ENCODE measurements at places on chromosomes 1 and 21.

DNA sequence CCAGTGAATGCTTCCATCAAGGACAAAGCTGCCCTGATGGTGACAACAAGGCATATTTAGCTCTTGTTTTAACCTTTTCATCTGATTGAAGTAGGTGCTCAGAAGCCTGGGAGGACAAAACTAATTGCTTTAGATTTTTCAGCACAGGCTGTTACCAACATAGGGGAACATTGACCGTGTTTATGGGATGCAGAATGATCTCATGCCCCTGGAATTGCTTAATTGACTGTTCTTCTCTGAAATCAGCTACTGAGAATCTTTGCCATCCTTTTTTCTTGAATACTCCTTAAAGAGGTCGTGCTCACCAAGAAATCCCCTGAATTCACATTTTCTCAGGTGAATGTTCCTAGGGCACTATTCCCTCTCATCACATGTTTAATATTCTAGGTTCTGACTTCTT lies 95.9 kb upstream of the CCDC190 start:
- DNase-seq: no peak

GRCh38 chr1:204102029-204102611 lies 29.2 kb downstream of the SOX13 start:
- no peak for DNase-seq

DNA sequence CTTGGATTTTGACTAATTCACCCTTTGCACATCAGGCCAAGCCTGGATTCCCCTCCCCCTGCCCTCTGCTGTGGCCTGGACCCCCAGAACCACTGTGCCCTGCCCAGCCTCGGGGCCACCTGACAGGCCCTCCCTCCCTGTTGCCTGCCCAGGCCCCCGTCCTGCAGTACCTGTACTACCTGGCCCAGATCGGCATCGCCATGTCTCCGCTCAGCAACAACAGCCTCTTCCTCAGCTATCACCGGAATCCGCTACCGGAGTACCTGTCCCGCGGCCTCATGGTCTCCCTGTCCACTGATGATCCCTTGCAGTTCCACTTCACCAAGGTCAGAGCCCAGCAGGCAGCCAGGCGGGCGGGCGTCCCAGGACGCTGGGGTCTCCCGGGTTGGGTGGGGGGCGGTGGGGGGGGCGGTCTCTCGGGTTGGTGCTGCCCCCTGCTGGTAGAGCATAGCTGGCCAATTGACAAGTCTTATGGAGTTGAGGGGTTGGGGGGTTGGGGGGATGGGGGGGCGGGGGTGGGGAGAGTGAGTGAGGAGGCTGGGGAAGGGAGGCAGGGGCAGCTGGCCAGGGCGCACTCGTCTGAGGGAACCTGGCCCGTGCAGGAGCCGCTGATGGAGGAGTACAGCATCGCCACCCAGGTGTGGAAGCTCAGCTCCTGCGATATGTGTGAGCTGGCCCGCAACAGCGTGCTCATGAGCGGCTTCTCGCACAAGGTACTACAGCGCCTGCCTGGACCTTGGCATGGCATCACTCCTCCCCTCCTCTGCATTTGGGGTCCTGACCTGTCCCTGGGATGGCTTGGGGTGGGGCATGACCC lies 10.7 kb downstream of the AMPD2 start:
- no peak for DNase-seq

GRCh38 chr1:177185209-177185608 lies 14.5 kb downstream of the BRINP2 start:
- no peak for DNase-seq

- DNase-seq: no peak
These were observed 1.2 kb upstream of the NMNAT2 start for GRCh38 chr1:183419399-183419798.

GRCh38 chr1:236945002-236945401 lies 59.2 kb downstream of the MT1HL1 start:
- no peak for DNase-seq

DNA sequence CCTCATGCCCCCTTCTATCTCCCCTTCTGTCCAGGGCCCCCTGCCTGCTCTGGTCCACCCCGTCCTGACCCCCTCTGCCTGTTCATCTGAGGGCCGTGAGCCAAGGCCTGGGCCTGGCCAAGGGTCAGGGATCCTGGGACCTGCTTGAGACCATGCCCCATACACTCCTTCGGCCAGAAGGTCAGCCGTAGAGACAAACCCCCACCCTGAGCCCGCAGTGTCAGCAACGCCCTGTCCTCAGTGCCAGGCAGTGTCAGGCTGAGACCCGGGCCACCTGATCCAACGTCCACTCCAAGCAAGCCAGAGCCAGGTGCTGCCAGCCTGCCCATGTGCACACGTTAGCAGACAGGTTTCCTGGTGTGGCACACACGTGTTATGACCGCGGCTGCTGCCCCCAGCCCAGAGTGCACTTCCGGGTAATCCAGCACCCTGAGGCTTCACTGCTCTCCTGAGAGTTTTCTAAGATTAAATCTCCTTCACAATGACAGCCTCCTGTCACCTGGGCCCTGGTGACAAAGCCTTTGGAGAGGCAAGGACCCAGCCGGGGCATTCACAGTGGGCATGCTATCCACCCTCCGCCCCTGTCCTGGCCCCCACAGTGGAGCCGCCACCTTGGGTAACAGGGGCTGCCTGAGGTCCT lies 10.1 kb upstream of the SAMD11 start:
- no peak for DNase-seq

DNA sequence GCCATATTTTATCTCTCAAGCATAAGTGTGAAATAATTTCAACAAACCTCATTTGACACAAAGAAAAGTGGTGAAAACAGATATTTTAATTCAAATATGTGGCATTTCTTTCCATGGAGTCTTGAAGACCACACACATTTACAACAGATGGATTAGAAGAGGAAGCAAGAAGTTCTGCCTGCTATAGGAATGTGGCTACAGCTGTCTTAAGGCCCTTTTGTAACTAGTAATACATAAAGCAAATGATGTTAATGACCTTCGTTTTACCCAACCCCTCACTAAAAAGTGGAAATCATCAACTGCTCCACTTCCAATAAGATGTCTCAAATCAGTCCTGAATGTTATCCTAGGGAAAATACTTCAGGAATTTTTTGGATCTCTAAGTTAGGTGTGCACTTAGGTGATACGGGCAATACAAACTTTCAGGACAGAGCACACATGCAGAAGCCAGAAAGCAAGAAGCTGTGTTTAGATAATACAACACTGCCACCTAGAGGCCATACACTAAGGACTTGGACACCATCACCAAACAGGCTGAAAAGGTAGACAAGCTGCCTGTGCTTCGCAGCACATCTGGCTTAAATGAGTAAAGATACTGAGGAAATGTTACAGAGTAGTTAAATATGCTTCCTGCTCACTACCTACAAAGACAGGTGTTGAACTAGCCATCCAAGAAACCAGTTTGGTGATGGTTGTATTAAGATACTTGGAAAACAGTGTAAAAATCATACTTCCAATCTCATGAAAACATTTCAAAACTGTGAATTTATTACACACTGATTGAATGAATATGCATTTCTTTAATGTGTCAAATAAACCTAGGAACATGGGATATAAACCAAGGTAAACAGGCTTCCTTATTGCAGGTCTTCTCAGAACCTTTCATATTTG lies 24.4 kb downstream of the RRAGC start:
- DNase-seq: no peak

- no peak for DNase-seq
These were observed 12.3 kb upstream of the PHC2 start for GRCh38 chr1:33443080-33443704.

- no peak for DNase-seq
These were observed 100.5 kb downstream of the GIPC2 start for GRCh38 chr1:78146205-78146771.

GRCh38 chr1:54347955-54348699 lies 58.1 kb downstream of the SSBP3 start:
- no peak for DNase-seq

GRCh38 chr1:165875171-165875570 lies 47.8 kb downstream of the UCK2 start:
- no peak for DNase-seq

GRCh38 chr1:229217716-229218115 lies 53.2 kb upstream of the RAB4A start:
- no peak for DNase-seq

DNA sequence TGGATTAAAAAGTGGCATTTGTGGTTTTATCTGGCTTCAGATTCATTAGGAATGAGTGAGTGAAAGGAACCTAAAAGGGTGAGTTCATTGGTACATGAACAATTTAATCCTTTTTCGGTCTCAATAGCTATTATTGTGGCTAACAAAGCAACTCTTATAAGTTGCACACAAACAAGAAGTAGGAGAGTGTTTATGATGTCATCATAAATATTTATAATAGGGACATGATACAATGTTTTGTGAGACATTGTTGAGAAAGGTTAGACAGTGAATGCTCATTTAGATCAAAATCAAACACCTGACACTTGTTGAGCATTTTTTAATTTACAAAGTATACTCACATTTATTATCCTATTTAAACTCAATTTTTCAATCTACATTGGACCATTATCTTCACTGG lies 363.4 kb downstream of the PDE4B start:
- no peak for DNase-seq

- DNase-seq: no peak
These were observed 38.2 kb upstream of the CSF3R start for GRCh38 chr1:36520771-36521420.

DNA sequence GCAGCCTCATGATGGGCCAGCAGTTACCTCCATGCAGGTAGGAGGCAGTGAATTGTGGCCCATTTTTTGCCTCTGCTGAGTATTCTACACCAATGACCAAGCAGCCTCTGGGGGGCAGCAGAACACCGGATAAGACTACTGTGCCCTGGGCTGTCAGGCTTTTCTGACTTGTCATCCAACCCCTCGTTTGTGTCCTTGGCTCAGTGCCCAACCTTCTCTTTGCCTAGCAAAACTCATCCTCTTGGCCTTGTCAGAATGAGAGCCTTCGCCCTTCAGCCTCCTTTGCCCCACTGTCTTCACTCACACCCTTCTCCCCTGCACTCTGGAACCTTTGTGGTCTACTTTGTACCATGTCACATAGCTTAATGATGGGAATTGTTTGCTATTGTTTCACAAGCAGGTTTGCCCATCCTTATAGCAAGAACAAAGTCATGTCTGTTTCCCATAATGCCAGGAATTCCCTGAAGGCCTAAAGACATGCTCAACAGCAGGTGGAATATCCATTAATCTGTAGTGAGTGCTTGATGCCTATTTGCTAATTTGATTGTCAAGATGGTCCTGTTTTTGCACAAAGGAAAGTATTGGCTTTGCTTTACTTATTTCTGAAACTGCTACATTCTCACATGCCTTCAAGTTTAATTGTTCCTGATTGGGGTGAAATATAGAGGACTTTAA lies 255.9 kb downstream of the HHAT start:
- DNase-seq: peak; percentile 32

GRCh38 chr1:93675931-93676330 lies 5.7 kb downstream of the BCAR3 start:
- DNase-seq: no peak

DNA sequence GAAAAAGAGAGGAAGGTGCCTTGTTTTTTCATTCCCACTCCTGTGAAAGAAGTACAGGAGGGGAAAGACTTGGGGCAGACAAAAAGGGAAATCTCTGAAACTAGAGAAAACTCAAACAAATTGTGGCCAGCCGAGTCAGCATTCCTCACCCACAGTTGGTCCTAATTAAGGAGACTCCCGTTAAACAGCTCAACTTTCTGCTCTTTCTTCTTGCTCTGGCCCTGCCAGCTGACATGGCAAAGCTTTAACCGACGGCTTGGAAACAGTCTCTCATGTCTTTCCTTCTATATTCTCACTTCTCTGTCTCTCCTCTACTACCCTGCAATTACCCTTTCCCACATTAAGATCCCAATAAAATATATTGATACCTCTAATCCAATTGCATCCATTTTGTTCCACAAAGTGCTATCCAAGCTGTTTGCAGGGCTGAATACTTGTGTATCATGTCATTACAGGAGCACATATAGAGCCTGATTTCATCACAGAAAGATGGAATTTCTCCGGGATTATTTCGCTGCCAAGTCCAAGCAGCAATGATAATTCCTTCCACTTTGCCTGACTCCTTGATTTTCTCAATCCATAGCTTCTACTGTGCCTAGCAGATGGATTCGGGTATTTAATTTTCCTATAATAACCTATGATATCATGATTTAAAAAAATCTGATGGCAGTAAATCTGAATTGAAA lies 65.4 kb upstream of the IPO9 start:
- no peak for DNase-seq

- DNase-seq: no peak
These were observed 31.0 kb upstream of the EFCAB14 start for GRCh38 chr1:46749921-46750404.

- no peak for DNase-seq
These were observed 35.9 kb downstream of the SLC30A1 start for GRCh38 chr1:211543025-211543424.

- no peak for DNase-seq
These were observed 10.7 kb downstream of the NRIP1 start for GRCh38 chr21:15054089-15054488.

- no peak for DNase-seq
These were observed 33.8 kb upstream of the IL20 start for GRCh38 chr1:206831650-206832049.

GRCh38 chr1:74593887-74594866 lies 79.4 kb downstream of the ERICH3 start:
- no peak for DNase-seq

GRCh38 chr1:225026701-225027100 lies 97.2 kb downstream of the DNAH14 start:
- DNase-seq: no peak

GRCh38 chr1:46224966-46225365 lies 21.8 kb downstream of the LURAP1 start:
- no peak for DNase-seq

DNA sequence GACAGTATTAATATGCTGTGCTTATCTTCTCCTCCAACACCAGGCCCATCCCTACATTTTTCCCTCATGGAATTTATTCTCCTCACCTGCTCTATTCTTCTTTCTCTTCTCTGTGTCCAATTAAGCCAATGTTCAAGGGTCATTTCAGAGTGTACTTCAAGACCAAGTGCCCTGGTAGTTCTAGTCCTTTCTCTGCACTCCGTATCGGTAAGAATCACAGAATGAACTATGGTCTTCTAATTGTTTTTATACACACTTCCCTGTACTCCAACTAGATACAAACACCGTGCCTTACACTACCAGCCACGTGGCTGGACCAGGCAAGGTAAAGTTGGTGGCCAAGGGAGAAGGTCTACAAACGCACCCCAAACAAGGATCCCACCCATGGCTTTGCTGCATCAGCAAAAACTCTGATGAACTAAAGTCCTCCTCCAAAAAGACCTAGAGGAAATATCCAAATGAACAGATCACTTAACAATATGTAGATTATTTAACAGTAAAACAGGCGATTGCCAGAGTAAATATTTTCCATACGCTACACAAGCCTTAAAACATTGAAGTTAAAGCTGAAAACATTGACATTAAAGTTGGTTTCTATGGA lies 40.1 kb upstream of the LPAR3 start:
- DNase-seq: no peak

- DNase-seq: no peak
These were observed 2.2 kb upstream of the KCNA3 start for GRCh38 chr1:110676970-110677369.

- DNase-seq: no peak
These were observed 27.0 kb upstream of the PRSS38 start for GRCh38 chr1:227788271-227789083.

GRCh38 chr1:51420867-51421627 lies 90.7 kb upstream of the TTC39A start:
- DNase-seq: no peak

- DNase-seq: no peak
These were observed 1192.7 kb downstream of the KCNT2 start for GRCh38 chr1:195415584-195415983.
